ENCODE measurements at places on chromosomes 6 and 20. TPM values are rescaled to one million over a fixed set of nuclear protein-coding genes. Genes with fewer than 3 reads are reported as not detected.

DNA sequence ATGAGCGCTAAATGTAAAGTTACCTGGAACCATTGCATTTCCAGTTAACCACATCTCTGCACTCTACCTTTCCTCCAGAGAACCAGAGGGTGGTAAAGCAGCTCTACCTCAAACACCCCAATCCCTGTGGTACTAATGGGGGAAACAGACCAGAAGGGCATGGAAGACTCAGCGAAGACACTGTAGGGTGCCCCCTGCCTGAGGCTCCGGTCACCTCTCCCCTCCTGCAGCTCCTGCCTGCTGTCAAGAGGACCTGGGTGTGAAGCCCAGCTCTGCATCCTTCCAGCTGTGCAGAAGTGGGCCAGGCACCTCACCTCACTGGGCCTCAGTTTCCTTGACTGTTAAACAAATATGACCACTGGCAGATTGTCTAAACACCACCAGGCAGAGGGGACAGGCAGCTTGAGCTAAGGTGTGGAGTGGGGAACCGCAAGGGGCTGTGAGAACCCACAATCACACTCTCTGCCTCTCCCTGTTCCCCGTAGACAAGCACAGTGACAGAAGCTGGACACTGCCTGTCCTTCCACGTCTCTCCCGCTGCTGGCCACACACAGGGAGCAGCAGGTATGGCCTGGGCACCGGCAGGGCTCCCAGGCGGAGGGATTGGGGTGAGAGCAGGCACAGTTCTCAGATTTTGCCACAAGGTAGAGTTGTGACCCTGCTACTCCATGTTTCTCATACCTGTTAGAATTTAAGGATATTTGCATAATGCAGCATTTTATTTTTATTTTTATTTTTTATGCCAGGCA lies 9.1 kb upstream of the BPIFA2 start:
- no peaks in the 10 kb centered on the region for H3K27me3 ChIP-seq

DNA sequence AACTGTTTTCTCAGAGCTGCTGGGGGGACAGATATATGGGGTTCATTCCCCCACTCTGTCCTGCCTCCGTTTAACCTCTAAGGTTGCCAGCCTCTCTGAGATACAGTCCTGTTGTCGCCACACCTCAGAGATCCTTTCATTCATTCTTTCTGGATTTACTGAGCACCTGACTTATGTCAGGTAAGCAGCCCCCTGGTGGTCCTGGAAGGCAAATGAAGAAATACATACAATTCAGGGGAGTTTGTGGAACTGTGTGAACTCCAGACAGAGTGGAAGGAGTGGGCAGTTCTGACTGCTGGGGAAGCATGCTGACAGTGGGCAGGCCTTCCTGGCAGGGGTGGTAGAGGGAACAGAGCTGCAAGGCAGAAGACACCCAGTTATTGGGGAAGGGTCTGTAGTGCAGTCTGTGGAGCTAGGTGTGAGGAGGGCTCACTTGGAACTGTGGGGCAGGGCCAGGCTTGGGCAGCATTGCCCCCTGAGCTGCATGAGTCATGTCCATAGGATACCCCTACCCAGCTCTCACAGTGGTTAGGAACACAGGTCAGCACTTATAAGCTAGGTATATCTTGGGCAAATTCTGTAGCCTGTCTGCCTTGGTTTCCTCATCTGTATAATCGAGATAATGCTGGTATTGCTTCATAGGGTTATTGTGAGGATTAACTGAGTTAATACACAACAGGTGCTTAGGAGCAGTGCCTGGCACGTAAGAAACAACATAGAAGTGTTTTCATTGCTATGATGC lies 12.8 kb upstream of the SGK2 start:
- no peak overlapping the region for H3K4me3 ChIP-seq
- H3K27me3 ChIP-seq, result no peaks in the 10 kb centered on the region
- DNase-seq, result no peak
- no peaks in the 10 kb centered on the region for H3K36me3 ChIP-seq
- no peaks in the 10 kb centered on the region for H3K4me1 ChIP-seq

DNA sequence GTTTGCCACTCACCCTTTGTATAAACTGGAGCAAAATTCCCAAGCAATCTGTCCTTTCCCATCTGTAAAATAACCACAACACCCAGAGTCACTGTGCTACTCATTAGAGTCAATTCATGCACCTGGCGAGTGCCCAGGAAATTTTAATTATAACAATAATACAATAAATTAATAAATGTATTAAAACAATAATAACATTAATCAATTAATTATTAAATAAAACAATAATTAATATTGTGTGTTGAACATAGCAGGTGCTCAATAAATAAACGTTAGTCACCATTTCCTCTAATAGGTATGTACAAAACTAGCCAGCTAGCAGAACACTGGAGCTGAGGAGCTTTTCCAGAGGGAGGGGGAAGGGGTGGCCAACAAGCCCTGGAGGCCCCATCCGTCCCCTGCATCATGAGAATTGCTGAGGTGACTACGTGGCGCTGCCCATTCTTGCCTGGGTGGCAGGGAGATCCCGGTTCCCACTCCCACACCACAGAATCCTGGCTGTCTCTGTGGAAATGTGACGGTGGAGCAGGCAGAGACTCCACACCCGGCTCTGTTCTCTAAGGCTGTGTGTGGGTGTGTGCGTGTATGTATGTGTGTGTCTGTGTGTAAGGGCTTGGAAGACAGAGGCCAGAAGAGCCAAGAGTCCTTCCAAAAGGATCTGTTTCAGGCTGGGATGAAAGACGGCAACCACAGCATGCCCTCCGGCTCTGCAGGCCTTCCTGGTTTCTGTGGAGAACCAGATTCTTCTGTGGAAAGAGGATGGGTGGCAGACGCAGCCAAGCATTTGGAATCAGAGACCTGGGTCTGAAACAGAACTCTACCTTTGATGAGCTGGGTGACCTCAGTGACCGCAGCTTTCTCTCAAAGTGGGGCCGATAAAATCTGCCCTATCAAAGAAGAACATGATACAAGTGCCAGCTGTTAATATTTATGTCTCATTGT lies 18.8 kb upstream of the EZR start:
- H3K27ac ChIP-seq, result no peak overlapping the region
- no peak overlapping the region for H3K4me3 ChIP-seq
- H3K4me1 ChIP-seq, result no peaks in the 10 kb centered on the region
- DNase-seq, result no peak
- H3K27me3 ChIP-seq, result no peaks in the 10 kb centered on the region
- no peaks in the 10 kb centered on the region for H3K36me3 ChIP-seq

DNA sequence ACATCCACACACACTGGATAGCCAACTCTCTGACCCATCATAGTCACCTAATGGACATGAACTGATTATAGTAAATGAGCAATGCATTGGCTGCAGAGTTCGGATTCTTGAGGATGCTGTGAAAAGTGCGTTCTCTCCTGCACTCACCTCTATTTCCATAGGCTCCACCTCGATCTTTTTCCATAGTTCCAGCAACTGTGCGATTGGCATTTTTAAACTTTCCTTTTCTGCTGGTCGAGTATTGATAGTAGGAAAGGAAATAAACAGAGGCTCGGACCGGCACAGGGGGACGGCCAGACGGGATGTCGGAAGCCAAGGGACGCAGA lies 94.4 kb downstream of the RNASET2 start:
- H3K4me1 ChIP-seq, result peaks cover 3% of the 10 kb centered on the region
- H3K27me3 ChIP-seq, result peaks cover 14% of the 10 kb centered on the region
- no peak for DNase-seq
- peak overlapping the region; percentile 41 for H3K4me3 ChIP-seq

DNA sequence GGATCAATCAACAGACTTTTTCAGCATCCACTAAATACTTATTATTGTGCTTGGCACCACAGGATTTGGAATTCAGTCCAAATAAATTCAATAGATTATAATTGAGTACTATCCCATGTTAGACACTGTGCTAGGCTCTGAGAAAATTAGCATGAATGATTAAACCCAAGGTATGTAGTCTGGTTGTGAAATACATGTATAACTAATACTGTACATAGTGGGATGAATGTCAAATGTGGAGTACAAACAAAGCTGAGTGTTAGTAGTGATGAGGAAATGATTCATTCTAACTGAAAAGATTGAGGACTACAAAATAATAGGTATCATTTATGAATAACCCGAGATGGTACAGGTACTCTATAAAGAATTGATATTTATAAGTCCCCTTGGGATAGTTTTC lies 111.9 kb upstream of the FLRT3 start:
- no peaks in the 10 kb centered on the region for H3K36me3 ChIP-seq
- no peak overlapping the region for H3K4me3 ChIP-seq
- no peaks in the 10 kb centered on the region for H3K27me3 ChIP-seq

DNA sequence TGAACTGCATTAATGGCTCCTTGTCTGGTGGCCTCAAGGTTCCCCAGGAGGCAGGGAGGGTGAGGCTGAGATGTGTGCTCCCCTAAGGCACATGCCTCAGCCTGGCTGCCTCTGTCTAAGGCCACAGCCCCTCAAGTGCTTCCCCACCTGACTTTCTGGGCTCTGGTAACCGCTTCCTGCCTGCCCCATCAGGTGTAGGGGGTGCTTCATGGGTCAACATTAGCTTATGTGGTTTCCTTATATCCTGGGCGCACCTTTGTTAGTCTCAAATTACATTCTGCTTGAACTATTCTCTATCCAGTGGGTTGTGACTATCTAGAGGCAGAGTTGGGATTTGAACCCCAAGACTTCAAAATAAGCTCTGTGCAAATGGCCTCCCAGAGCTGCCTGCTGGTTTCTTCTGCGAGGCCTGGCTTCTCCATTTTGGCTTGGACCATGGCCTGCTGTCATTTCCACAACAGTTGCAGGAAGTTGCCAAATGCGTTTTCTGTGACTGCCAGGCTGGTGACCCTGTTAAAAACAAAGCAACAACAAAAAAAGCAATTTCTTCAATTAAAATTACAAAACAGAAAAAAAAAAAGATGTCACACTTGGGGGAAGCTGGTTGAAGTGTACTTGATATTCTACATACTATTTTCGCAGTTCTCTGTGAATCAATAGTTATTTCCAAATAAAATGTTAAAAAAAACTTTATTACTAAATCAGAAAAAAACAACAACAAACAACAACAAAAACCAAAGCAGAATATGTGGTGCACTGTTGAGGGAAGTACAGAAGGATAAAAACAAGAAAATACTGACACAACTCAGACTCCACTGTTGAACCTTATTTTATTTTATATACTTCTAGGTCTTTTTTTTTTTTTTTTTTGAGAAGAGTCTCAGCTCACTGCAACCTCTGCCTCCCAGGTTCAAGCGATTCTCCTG lies 20.0 kb upstream of the ZNFX1 start:
- no peaks in the 10 kb centered on the region for H3K4me1 ChIP-seq
- no peak overlapping the region for H3K27ac ChIP-seq
- no peak for DNase-seq

GRCh38 chr6:35280903-35281302 lies 16.7 kb upstream of the DEF6 start:
- no peaks in the 10 kb centered on the region for H3K4me1 ChIP-seq
- peaks cover 3% of the 10 kb centered on the region for H3K36me3 ChIP-seq
- H3K27ac ChIP-seq, result no peak overlapping the region
- DNase-seq, result no peak
- H3K27me3 ChIP-seq, result no peaks in the 10 kb centered on the region

DNA sequence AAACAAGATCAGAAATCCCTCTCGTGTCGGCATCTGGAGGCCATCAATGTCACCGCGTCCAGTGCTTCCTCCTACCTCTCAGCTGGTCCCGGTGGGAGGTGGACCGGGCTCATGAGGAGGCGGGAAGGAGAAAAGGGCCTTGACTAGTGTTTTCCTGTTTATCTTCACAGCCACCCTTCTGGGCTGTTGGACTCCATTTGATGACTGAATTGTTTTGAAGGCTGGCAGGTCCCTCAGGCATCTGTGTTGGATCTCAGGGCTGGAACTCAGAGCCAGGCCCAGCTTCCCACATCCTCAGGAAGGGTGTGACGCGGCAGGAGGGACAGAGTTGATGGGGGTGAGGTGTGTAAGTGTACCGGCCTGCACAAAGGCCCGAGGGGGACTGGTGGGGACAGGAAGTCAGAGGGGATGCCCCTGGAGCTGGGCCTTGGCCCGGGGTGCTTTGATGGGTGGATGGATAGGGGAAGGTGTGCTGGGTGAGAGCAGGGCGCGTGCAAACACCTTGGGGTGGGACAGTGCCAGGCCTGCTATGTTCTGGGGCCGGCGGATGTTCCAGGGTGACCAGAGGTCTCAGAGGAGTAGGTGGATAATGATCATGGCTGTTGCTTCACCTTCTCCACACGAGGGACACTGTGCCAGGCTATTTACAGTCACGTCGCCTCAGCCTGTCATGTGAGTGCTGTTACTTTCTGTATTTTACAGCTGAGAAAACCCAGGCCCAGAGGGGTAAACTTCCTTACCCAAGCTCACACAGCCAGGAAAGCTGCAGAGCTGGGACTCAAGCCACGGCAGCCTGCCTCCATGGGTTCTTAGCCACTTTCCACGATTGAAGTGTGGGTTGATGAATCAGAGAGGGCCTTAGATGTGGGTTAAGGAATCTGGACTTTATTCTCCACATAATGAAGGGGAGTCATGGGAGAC lies 17.9 kb upstream of the CHMP4B start:
- no peak overlapping the region for H3K27ac ChIP-seq
- peaks cover 5% of the 10 kb centered on the region for H3K4me1 ChIP-seq
- DNase-seq, result no peak
- no peaks in the 10 kb centered on the region for H3K36me3 ChIP-seq

DNA sequence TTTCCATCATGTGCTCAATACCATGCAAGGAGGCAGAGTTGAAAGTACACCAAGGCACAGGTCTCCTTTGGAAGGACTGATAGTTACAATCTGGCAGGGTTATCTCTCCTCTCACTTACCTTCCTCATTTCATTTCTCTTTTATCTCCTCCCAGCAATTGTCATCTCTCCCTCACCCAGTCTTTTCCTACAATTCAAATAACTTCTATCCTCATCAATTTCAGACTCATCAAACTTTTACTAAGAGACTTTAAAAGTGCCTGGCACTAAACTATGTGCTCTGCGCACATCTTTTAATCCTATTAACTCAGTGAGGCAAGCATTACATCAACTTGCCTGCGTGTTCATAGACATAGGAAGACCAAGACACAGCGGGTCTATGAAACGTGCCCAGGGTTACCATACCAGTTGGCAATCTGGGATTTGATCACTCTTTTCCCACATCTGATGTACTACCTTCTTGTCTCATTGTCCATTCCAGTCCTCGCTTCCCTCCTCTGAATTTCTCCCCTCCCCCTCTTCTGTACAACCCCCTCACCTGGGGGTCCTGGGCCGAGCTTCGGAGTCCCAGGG lies 1.2 kb downstream of the VARS1 start:
- no peaks in the 10 kb centered on the region for H3K36me3 ChIP-seq
- H3K27ac ChIP-seq, result peak overlapping the region; percentile 93
- H3K27me3 ChIP-seq, result no peaks in the 10 kb centered on the region
- no peak for DNase-seq
- peak overlapping the region; percentile 99 for H3K4me3 ChIP-seq

GRCh38 chr6:143357561-143358255 lies 92.8 kb downstream of the ADAT2 start:
- H3K4me1 ChIP-seq, result no peaks in the 10 kb centered on the region
- no peak overlapping the region for H3K4me3 ChIP-seq
- DNase-seq, result no peak
- no peaks in the 10 kb centered on the region for H3K27me3 ChIP-seq
- H3K27ac ChIP-seq, result no peak overlapping the region
- H3K36me3 ChIP-seq, result no peaks in the 10 kb centered on the region

- H3K36me3 ChIP-seq, result no peaks in the 10 kb centered on the region
- no peak for DNase-seq
- H3K4me3 ChIP-seq, result no peak overlapping the region
These were observed 16.7 kb downstream of the TRMT11 start for GRCh38 chr6:126002755-126003679.

- no peaks in the 10 kb centered on the region for H3K4me1 ChIP-seq
- no peak overlapping the region for H3K4me3 ChIP-seq
- H3K27me3 ChIP-seq, result no peaks in the 10 kb centered on the region
- no peak overlapping the region for H3K27ac ChIP-seq
- no peaks in the 10 kb centered on the region for H3K36me3 ChIP-seq
- DNase-seq, result no peak
These were observed 12.3 kb downstream of the DYNLT2 start for GRCh38 chr6:169738976-169739529.

TFAP2C gene
- total RNA-seq, result 1.3 TPM

PI3 gene
- total RNA-seq, result 93.4 TPM

FGD2 gene
- 3.6 TPM for total RNA-seq

PI16 gene
- total RNA-seq, result 2.6 TPM

HLA-DPA1 gene
- total RNA-seq, result 18.7 TPM

MAFB gene
- total RNA-seq, result 2.8 TPM

GSTA3 gene
- not detected for total RNA-seq

Data from colonic mucosa (tissue), 4 donors.